ACHN (cell line): ENCODE measurements at places on chromosomes 12 and 14.

GRCh38 chr12:15620741-15621539 lies 168.2 kb downstream of the EPS8 start:
- DNase-seq: no peak

DNA sequence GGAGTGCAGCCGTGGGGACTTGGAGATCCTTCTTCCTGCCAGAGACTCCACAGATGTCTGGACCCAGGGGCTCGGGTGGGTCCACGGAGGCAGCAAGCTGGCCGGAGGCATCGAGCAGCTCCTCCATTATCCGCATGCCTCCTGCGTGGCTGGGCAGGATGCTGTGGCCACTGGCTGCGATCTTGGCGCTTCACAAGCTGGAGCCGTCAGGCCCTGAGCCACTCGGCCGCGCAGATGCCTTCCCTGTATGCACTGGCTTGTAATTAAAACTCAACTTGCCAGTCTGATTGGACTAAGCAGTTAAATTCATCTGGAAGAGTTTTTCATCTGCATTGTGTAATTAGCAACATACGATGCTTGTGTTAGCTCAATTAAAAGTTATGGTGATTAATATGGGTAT lies 151.5 kb downstream of the AACS start:
- DNase-seq: no peak

DNA sequence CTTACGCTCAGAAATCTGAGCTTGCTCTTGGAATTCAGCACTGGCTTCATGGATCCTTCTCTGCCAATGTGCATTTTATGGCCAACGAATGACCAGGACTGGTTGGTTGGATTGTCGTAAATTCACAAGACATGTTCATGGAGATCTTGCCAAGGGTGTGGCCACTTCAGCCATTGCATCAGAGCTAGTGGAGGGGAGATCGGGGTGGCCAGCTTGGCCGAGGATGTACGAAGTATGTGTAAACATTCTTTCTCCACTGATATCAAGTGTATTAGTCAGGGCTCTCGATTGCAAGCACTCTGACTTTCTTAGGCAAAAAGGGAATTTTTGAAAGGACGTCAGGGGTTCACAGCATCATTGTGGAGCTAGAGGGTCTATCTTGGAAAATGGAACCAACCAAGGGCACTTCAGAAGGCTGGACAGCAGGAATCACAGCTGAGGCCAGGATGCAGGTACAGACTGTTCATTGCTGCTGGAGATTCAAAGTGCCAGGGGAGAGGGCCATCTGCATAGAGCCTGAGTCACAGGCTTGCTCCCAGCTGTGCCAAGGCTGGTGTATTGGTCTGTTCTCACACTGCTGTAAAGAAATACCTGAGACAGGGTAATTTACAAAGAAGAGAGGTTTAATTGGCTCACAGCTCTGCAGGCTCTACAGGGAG lies 32.9 kb upstream of the ADGRD1 start:
- no peak for DNase-seq

- no peak for DNase-seq
Measured at GRCh38 chr14:101521473-101521915, 39.8 kb upstream of the DIO3 start.

DNA sequence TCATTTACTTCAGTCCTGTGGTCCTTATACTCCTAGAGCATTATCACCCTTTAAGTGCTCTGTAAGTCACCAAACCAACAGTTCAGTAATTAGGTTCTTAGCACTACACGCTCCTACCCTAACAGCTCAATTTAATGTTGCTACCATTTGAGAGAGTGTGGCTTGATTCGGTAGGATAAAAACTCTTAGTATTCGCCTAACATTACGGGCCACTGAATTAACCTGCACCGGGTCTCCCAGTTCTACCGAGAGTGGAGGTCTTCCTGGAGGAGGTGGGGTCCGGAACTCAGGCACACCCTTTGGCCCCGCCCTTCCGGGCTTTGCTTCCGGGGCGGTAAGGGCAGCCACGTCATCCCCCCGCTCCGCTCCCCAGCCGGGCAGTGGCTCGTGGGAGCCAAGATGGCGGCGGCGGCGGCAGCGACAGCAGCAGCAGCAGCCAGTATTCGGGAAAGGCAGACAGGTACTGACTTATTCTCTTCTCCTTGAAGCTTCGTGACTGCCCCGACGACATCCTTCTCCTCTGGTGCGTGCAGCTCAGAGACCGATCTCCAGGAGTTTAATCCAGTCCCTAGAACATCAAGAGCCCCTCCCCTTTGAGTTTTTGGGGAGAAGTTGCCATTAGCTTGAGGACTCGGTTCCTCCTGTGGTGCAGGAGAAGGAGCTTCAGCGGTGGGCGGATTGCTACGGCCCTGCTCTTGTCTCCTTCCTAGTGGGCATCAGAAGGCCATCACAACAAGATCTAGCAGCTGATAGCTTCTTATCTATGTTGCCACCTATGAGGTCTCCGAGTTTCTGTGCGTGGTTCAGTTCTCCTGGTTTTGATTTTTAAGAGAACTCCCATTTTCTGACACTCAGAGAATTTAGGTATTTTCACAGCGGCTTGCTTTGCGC lies at the start of gene SCFD1:
Gene SCFD1, plus strand, starts transcription at position 380 of the 891 bp plus-strand sequence. Its CDS starts 20 bp downstream, at position 400.
- DNase-seq: peak; percentile 91

- no peak for DNase-seq
Measured at GRCh38 chr12:15679151-15679550, 110.0 kb downstream of the EPS8 start.

DNA sequence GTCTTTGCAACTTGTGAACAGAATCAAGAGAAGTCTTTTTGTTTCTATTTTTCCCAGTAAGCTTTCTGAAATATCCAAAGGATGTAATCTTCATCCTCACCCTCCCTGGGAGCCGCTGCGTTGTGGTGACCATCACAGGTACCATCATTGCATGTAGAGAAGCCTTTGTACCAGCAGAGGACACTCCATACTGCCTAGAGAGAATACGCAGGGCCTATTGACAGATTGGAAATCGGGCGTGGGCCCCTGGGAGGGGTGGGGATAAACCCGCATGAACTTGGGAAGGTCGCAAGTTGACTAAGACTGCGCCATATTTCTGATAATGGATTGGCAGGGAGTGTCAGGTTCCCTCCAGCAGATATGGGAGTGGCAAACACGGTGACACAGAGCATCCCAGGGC lies 12.7 kb downstream of the KRT1 start:
- peak; percentile 17 for DNase-seq

DNA sequence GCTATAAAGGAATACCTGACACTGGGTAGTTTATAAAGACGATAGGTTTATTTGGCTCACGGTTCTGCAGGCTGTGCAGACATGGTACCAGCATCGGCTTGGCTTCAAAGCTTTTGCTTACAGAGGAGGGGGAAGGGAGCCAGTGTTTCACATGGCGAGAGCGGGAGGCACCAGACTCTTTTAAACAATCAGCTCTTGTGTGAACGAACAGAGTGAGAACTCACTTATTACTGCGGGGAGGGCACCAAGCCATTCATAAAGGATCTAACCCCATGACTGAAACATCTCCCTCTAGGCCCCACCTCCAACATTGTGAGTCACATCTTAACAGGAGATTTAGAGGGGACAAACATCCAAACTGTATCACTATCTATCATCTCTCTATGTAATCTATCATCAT lies 227.4 kb downstream of the TMEM132D start:
- DNase-seq: no peak

DNA sequence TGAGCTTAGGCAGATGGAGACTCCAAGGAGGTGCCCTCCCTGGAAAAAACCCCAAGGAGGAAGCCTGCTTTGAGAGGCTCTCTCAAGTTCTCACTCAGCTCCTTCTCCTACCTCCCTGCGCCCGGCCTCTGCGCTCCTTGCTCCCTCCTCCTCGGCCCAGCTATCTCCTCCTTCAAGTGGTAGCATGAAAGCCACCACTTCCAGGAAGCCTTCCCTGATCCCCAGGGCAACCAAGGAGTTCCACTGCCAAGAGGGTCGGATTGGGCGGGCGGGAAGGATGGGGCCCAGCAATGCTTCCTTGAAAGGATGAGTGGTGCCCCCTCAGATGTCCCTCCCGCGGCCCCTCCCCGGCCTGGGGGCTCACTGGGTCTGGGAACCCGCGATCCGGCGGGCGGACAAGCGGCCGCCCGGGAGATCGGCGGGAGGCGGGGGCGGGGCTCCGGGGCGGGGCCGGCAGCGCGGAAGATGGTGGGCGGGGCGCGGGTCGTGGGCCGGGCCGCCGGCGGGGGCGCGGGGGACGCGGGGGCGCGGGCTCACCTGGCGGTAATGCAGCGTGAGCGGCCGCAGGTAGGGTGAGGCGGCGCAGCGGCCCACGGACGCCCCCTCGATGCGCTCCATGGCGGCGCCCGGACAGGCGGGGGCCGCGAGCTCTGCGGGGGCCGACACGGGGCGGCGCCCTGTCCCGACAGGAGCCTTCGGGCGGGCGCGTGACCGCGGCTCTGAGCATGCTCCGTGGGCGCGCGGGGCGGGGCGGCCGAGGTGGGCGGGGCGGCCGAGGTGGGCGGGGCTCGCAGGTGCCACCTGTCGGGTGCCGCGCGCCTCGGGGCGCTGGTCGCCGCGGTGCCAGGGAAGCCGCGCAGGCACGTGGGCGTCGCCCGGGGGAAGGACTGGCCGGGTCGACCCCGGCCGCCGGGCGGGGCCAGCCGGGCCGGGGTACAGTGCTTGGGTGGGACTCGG lies at the start of gene NUDT14:
Gene NUDT14, minus strand, starts transcription at position 721 of the 957 bp plus-strand sequence. Its CDS starts 103 bp downstream, at position 618.
- DNase-seq: peak; percentile 63

- DNase-seq: no peak
Measured at GRCh38 chr14:39383741-39384140, 48.5 kb downstream of the FBXO33 start.

GRCh38 chr14:72643317-72643801 lies 250.5 kb downstream of the DPF3 start:
- DNase-seq: peak; percentile 91

GRCh38 chr14:59161561-59162175 lies 26.8 kb upstream of the DAAM1 start:
- DNase-seq: no peak

- DNase-seq: no peak
Measured at GRCh38 chr14:49849213-49849847, 3.3 kb downstream of the NEMF start.

- DNase-seq: no peak
Measured at GRCh38 chr12:117816-118345, 51.3 kb downstream of the IQSEC3 start.

DNA sequence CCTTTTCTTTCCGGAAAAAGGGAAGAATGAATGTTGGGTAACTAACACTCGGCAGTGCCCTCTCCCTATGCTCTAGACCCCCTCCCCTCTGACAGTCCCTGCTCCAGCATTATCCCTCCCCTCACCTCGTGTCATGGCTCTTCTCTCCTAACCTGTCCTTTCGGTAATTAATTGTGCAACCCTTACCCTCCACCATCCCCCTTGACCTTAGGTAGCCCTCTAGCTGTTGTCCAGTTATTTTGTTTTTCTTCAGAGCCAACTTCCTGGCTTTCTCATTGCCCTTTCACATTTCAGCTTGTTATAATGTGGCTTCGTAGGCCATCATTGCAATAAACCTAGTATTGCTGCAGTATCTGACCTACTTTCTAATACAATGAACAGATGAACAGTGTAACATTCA lies 11.2 kb downstream of the ARG2 start:
- no peak for DNase-seq

DNA sequence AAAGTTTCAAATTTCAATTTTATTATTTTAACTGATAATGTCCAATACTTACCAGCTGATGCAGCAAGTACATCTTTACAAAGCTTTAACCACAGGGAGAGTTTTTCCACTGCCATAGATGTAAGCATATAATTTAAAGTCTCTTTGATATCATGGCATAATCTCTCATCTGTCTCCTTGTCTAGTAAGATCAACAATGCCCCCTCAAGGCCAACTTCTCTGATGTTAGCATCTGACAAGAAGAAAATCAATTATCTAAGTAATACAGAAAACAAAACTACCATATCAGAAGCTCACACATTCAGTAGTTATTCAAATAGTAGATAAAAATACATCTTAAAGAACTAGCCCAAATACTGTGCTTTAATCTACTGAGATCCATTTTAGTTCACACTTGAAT lies 94.2 kb downstream of the HEATR5A start:
- peak; percentile 25 for DNase-seq

GRCh38 chr12:4285070-4285469 lies 11.5 kb downstream of the CCND2 start:
- no peak for DNase-seq

- DNase-seq: no peak
Measured at GRCh38 chr14:91317381-91318308, 73.1 kb upstream of the GPR68 start.
